Bronchial smooth muscle cell (primary cell): ENCODE measurements at places on chromosomes 6 and 20. TPM values are rescaled to one million over a fixed set of nuclear protein-coding genes. Genes with fewer than 3 reads are reported as not detected.

The TBX18 gene
- total RNA-seq, result 8.2 and 32.6 TPM in 2 replicates

The MMUT gene
- 16.2 and 23.6 TPM in 2 replicates for total RNA-seq

The SLC52A3 gene
- total RNA-seq, result not detected in 2 replicates

The CARMIL1 gene
- 17.7 and 20.6 TPM in 2 replicates for total RNA-seq

The SEC63 gene
- total RNA-seq, result 17.9 and 24.3 TPM in 2 replicates

The SNAP25 gene
- total RNA-seq, result 4.5 and 13.6 TPM in 2 replicates

The BNIP5 gene
- under 0.01 TPM in 1 of 2 replicates, not detected in the other for total RNA-seq

The TCP11 gene
- 0.16 TPM in 1 of 2 replicates, not detected in the other for total RNA-seq

The PHACTR1 gene
- total RNA-seq, result under 0.01 and 0.34 TPM in 2 replicates

The PGC gene
- not detected in 2 replicates for total RNA-seq

The SIRPB1 gene
- total RNA-seq, result 0.17 and 0.79 TPM in 2 replicates

The COL10A1 gene
- total RNA-seq, result 0.16 TPM in 1 of 2 replicates, not detected in the other

The BMP2 gene
- 0.86 and 2.2 TPM in 2 replicates for total RNA-seq

The ZNF165 gene
- total RNA-seq, result 0.47 and 0.52 TPM in 2 replicates

The PNPLA1 gene
- total RNA-seq, result not detected in 2 replicates

The RIMS1 gene
- total RNA-seq, result 0.16 and 0.17 TPM in 2 replicates

The MYB gene
- under 0.01 and 0.17 TPM in 2 replicates for total RNA-seq

The ENPP5 gene
- total RNA-seq, result under 0.01 TPM in 1 of 2 replicates, not detected in the other

The PHIP gene
- 15.6 and 18.4 TPM in 2 replicates for total RNA-seq

The DACT2 gene
- total RNA-seq, result not detected in 2 replicates

The MRPS10 gene
- 27.0 and 37.0 TPM in 2 replicates for total RNA-seq

The MARCKS gene
- 26.4 and 71.2 TPM in 2 replicates for total RNA-seq

The ACTL10 gene
- total RNA-seq, result 1.1 and 1.9 TPM in 2 replicates

The HSPA1B gene
- total RNA-seq, result 149 and 280 TPM in 2 replicates

The SLC4A11 gene
- total RNA-seq, result 0.94 and 1.7 TPM in 2 replicates

The ABHD16B gene
- under 0.01 TPM in 1 of 2 replicates, not detected in the other for total RNA-seq

The COL19A1 gene
- 0.09 and 0.16 TPM in 2 replicates for total RNA-seq

The SOX18 gene
- total RNA-seq, result under 0.01 TPM in 1 of 2 replicates, not detected in the other

The NFKBIE gene
- total RNA-seq, result 3.3 TPM in 2 replicates

The MAVS gene
- 10.6 and 12.0 TPM in 2 replicates for total RNA-seq

The SYCP2 gene
- total RNA-seq, result 0.17 and 0.63 TPM in 2 replicates

The KCNS1 gene
- 0.09 and 0.79 TPM in 2 replicates for total RNA-seq

The HRH3 gene
- total RNA-seq, result not detected in 2 replicates

The SIRPA gene
- 6.6 and 8.2 TPM in 2 replicates for total RNA-seq

The ECT2L gene
- total RNA-seq, result 0.09 and 0.16 TPM in 2 replicates

The SLC44A4 gene
- total RNA-seq, result 0.52 TPM in 1 of 2 replicates, not detected in the other
